ENCODE measurements at places on chromosomes 13 and 19. TPM values are rescaled to one million over a fixed set of nuclear protein-coding genes. Genes with fewer than 3 reads are reported as not detected.

Gene LYPD5
- 0.60 TPM for total RNA-seq

Gene CEACAM4
- total RNA-seq, result not detected

Gene TEAD2
- 0.21 TPM for total RNA-seq

Gene ASPDH
- not detected for total RNA-seq

Gene SMIM44
- not detected for total RNA-seq

Gene PPP1R13L
- 12.4 TPM for total RNA-seq

Gene TMEM259
- 331 TPM for total RNA-seq

Gene MISP
- not detected for total RNA-seq

Gene GARIN5A
- 0.94 TPM for total RNA-seq
